ENCODE measurements at places on chromosomes 11 and 22.

- H3K4me1 ChIP-seq: no peaks in the 10 kb centered on the region
- H3K36me3 ChIP-seq: no peaks in the 10 kb centered on the region
- DNase-seq: peak; percentile 67
- H3K27me3 ChIP-seq: no peaks in the 10 kb centered on the region
- no peak overlapping the region for H3K4me3 ChIP-seq
- no peak overlapping the region for H3K27ac ChIP-seq
Measured at GRCh38 chr11:117842131-117842941, 17.8 kb upstream of the FXYD2 start.

GRCh38 chr11:117600234-117600783 is 196.7 kb downstream of the DSCAML1 start:
- H3K27me3 ChIP-seq: no peaks in the 10 kb centered on the region
- no peaks in the 10 kb centered on the region for H3K36me3 ChIP-seq
- H3K27ac ChIP-seq: no peak overlapping the region
- no peaks in the 10 kb centered on the region for H3K4me1 ChIP-seq

GRCh38 chr22:44326491-44326885 is 13.7 kb upstream of the SHISAL1 start:
- no peak for DNase-seq
- peak overlapping the region; percentile 71 for H3K4me3 ChIP-seq
- H3K36me3 ChIP-seq: no peaks in the 10 kb centered on the region
- H3K4me1 ChIP-seq: no peaks in the 10 kb centered on the region
- H3K27me3 ChIP-seq: no peaks in the 10 kb centered on the region
- no peak overlapping the region for H3K27ac ChIP-seq

- H3K36me3 ChIP-seq: no peaks in the 10 kb centered on the region
- DNase-seq: no peak
- no peak overlapping the region for H3K27ac ChIP-seq
- H3K4me1 ChIP-seq: no peaks in the 10 kb centered on the region
Measured at GRCh38 chr22:29773233-29773632, 6.1 kb downstream of the UQCR10 start.

DNA sequence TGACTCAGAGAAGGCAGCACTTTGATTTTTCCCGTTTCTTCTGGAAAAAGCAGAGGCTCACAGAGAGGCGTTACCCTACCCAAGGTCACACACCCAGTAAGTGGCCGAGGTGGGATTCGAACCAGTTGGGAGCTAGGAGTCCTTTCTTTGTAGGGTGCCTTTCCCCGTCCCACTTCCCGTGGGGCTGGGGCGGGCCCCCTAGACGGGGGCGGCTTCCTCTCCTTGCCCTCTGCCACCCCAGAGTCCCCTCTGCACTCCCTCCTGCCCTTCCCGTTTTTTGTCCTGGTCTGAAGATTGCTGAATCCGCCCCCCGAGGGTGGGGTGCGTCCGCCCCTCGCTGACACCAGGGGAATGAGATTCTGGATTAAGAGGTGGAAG is 747 bp downstream of the TPCN2 start:
- H3K27me3 ChIP-seq: no peaks in the 10 kb centered on the region
- H3K4me1 ChIP-seq: no peaks in the 10 kb centered on the region
- DNase-seq: no peak

DNA sequence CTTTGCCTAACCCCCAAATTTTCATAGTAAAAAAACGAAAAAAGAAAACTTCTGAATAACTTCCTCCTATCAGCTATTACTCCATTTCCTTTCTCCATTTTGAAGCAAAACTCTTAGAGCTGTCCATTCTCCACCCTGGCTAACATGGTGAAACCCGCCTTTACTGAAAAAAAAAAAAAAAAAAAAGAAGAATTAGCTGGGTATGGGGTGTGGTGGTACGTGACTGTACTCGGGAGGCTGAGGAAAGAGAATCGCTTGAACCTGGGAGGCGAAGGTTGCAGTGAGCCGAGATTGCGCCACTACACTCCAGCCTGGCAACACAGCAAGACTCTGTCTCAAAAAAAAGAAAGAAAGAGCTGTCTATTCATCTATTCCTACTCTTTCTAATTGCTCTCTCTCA is 11.3 kb upstream of the NXF1 start:
- H3K4me3 ChIP-seq: no peak overlapping the region
- no peaks in the 10 kb centered on the region for H3K36me3 ChIP-seq
- DNase-seq: no peak
- no peaks in the 10 kb centered on the region for H3K27me3 ChIP-seq
- H3K27ac ChIP-seq: no peak overlapping the region

DNA sequence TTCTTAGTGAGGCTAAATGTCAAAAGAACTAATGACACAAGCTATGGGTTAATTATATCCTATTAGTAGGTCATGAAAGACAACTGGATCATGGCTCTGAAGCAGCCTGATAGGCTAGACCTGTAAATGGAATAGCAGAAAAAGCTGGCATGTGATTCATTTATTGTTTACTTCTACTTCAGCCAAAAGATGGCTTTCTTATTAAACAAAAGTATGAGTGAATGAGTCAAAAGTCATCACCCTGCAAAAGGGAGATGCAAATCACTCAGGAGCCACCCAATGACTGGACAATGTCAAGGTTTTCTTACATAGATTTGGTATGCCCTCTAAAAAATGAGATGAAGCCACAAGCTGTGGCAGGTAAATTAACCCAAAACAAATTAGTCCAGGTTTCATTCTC is 138.0 kb downstream of the TRPC6 start:
- H3K27ac ChIP-seq: no peak overlapping the region
- no peak for DNase-seq
- no peaks in the 10 kb centered on the region for H3K4me1 ChIP-seq
- H3K4me3 ChIP-seq: no peak overlapping the region
- H3K27me3 ChIP-seq: no peaks in the 10 kb centered on the region
- H3K36me3 ChIP-seq: no peaks in the 10 kb centered on the region

GRCh38 chr22:20392983-20393704 is 807 bp upstream of the ZNF74 start:
- no peaks in the 10 kb centered on the region for H3K27me3 ChIP-seq
- no peaks in the 10 kb centered on the region for H3K36me3 ChIP-seq
- H3K4me1 ChIP-seq: no peaks in the 10 kb centered on the region
- H3K27ac ChIP-seq: no peak overlapping the region

DNA sequence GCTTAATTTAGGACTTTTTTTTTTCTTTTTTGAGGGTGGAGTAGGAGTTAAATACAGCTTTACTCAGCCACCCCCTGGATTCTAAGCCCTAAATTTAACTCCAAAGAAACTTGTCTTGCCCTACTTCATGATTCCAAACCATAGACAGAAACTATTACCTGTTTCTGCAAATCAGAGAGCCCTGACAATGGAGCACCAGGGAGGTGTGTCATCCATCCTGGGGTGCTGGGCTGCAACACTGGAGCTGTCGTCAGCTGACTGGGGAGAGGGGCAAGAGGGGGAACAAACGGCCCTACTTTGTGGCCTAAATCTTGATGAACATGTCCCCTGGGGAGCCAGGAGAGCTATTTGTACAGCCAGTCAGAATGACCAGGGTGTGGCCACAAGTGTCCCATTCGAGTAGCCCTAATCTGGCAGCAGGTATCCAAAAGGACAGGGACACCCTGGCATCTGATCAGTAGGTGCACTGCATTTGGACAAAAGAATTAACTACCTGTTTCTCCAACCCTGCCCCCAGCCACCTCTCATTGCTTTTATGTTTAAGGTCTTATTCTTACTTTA is 50.8 kb downstream of the PLEKHA7 start:
- no peaks in the 10 kb centered on the region for H3K4me1 ChIP-seq
- H3K36me3 ChIP-seq: no peaks in the 10 kb centered on the region
- DNase-seq: no peak
- H3K27ac ChIP-seq: no peak overlapping the region
- H3K4me3 ChIP-seq: no peak overlapping the region
- H3K27me3 ChIP-seq: no peaks in the 10 kb centered on the region

GRCh38 chr11:36230779-36231699 is 58.2 kb downstream of the COMMD9 start:
- H3K4me1 ChIP-seq: peaks cover 2% of the 10 kb centered on the region
- no peaks in the 10 kb centered on the region for H3K36me3 ChIP-seq
- no peak for DNase-seq
- H3K27me3 ChIP-seq: no peaks in the 10 kb centered on the region
- no peak overlapping the region for H3K27ac ChIP-seq

GRCh38 chr22:27397954-27398342 is 403.6 kb downstream of the MN1 start:
- no peak overlapping the region for H3K27ac ChIP-seq
- H3K4me3 ChIP-seq: no peak overlapping the region
- no peaks in the 10 kb centered on the region for H3K4me1 ChIP-seq
